ENCODE measurements at places on chromosomes 1 and 21. TPM values are rescaled to one million over a fixed set of nuclear protein-coding genes. Genes with fewer than 3 reads are reported as not detected.

DNA sequence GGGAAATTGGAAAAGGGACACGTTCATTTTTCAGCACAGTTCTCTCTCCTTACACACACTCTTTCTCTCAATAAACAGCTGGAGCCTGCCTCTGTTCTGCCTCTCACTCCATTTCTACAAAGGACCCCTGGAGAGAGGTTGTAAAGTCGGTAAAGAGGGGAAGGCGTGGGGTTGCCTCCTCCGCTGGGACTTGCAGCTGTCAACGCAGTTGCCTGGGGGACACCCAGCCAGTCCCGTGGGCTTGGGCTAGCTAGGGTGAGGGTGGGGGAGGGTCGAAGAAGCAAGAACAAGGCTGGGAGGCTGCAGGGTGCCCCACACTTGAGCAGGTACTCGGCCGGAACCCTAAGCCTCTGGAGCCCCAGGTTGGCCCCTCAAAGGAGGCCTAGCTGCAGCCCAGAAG lies 27.6 kb downstream of the C1orf216 start:
- DNase-seq = no peak

DNA sequence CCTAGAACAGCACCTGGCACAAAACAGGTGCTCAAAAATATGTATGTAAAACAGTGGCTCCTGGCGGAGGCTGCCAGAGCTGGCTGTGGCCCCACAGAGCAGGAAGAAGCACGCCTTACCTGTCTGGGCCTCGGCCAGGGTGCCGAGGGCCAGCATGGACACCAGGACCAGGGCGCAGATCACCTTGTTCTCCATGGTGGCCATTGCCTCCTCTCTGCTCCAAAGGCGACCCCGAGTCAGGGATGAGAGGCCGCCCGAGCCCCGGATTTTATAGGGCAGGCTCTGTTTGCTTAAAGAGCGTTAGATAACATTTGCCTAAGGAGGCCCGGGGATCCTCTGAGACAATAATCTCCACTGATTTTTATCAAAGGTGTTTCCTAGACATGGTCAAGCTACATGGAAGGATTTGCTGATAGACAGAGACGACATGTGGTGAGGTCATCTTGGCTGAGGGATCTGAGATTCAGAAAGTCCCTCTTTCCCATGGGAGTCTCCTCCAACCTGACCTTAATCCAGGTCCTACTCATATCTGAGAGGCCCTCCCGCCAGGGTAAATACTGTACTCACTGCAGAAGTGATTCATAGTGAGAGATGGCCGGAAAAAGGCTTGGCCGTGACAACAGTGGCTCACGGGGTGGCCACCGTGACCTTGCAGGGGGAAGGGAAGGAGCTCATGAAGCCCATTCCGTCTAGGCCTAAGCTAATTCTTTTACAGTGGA lies at the start of gene TFF1:
Gene TFF1, minus strand, starts transcription at position 244 of the 719 bp plus-strand sequence. Its CDS starts 40 bp downstream, at position 204.
- no peak for DNase-seq

GRCh38 chr1:36844917-36845316 lies 189.4 kb downstream of the GRIK3 start:
- DNase-seq = no peak

GRCh38 chr1:110196917-110197765 lies 13.0 kb upstream of the KCNC4 start:
- no peak for DNase-seq

DNA sequence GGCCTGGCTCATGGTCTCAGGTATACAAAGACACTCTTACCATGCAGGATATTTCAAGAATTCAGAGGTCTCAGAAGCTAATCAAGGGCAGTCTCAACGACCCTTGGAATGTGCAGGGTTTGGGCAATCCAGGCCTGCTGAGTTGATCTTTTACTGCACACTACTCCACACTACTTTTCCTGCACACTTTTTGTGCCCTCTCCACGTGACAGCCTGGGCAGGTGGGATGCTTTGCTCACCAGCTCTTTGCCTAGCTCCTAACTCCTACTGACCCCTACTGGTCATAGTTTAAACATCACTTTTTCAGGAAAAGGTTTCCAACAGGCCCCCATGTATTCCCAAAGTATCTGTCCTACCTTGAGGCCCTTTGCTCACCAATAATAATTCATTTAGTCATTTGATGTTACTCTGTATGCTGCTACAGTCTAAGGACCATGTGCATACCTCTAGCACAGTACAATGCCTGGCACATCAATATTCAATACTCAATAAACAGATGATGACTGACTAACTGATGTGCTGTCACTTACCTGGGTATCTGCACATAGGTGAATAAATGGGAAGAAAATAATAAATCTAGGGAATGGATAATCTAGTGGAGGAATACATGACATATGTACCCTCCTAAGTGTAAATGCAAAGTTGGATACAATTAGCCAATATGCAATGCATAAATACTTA lies 9.6 kb downstream of the DUSP23 start:
- no peak for DNase-seq

GRCh38 chr1:2962541-2962940 lies 58.7 kb upstream of the ACTRT2 start:
- DNase-seq = no peak

DNA sequence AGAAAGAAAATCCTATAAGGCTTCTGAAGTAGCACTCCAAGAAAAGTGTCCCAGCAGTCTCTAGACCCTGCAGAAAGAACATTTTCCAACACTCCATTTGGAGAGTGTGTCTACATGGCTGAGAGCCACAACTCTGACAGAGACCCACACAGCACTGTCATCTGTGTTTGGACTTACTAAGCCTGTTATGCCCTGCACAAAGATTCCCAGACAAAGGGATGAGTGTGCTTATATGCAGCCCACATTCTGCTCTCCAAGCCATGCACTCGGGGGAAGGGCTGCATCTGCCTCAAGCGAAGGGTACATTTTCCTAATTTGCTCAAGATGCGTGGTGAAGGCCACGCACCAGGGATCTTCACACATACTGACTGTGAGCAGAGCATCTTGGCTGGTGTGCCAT lies 24.4 kb upstream of the SLAMF6 start:
- DNase-seq = no peak

- peak; percentile 32 for DNase-seq
Measured at GRCh38 chr1:235972311-235972689, 92.6 kb downstream of the NID1 start.

GRCh38 chr1:201212056-201212455 lies 21.4 kb downstream of the IGFN1 start:
- no peak for DNase-seq

DNA sequence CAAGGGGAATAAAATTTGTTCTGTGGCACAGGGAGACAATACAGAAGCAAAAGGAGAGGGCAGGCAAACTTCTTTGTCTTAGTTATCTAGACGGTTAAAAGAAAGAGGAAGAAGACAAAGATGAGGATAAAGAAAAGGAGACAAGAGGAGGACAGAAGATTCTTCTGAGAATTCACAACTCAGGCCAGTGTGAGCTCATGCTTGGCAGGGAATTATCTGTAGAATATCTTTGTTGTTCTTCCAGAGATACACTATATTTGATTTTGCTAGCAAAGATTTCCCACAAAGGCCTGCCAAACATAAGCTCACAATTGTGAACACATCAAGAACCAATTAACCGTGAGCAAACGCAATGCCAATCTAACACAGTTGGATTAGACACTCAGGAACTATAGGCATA lies 21.4 kb downstream of the SLC16A1 start:
- DNase-seq = no peak

DNA sequence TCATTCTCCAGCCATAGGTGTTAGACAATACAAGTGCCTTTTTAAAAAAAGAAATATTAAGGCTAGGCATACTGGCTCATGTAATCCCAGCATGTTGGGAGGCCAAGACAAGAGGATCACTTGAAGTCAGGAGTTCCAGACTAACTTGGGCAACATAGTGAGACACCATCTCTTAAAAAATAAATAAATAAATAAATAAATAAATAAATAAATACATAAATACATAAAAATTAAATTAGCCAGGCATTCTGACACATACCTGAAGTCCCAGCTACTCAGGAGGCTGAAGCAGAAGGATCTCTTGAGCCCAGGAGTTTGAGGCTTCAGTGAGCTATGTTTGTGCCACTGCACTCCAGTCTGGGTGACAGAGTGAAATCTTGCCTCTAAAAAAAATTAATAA lies 85.8 kb upstream of the ATP1B1 start:
- no peak for DNase-seq

- peak; percentile 65 for DNase-seq
Measured at GRCh38 chr1:183622884-183623785, 12.4 kb downstream of the ARPC5 start.

GRCh38 chr1:118986555-118987467 lies 1.3 kb downstream of the TBX15 start:
- peak; percentile 69 for DNase-seq

GRCh38 chr1:56958526-56958925 lies 7.3 kb downstream of the C8B start:
- no peak for DNase-seq

DNA sequence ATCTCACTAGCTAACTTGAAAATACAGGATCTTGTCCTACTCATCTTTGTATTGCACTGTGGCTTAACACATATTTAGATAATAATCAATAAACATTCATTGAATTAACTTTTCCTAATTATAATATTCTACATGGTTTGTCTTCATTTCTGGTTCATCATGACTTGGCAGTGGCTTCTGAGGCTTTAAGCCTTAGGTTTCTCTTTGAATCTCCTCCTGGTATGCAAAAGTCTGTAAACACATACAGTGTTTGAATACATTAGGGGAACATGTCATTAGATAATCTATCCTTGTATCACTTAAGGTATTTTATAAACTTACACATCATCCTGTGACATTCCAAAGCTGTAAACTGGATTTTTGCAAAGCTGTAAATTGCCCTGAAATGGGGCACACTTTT lies 20.6 kb downstream of the CTSK start:
- no peak for DNase-seq

- no peak for DNase-seq
Measured at GRCh38 chr1:239389703-239390102, 3.3 kb downstream of the CHRM3 start.

- peak; percentile 29 for DNase-seq
Measured at GRCh38 chr1:153386500-153386901, 4.4 kb downstream of the S100A8 start.

GRCh38 chr1:30525971-30526651 lies 197.3 kb downstream of the MATN1 start:
- DNase-seq = peak; percentile 11

DNA sequence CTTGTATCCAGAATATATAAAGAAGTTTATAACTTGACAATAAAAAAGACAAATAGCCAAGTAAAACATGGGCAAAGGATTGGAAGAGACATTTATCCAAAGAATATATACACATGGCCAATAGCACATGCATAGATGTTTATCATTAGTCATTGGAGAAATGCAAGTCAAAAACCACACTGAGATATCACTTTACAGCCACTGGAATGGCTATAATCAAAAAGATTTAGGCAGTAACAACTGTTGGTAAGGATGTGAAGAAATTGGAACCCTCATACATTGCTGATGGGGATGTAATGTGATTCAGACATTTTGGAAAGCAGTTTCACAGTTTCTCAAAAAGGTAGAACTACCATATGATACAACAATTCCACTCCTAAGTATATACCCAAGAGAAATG lies 51.1 kb downstream of the SLC44A5 start:
- DNase-seq = no peak

GRCh38 chr1:67684526-67685066 lies 405 bp upstream of the GADD45A start:
- peak; percentile 33 for DNase-seq

DNA sequence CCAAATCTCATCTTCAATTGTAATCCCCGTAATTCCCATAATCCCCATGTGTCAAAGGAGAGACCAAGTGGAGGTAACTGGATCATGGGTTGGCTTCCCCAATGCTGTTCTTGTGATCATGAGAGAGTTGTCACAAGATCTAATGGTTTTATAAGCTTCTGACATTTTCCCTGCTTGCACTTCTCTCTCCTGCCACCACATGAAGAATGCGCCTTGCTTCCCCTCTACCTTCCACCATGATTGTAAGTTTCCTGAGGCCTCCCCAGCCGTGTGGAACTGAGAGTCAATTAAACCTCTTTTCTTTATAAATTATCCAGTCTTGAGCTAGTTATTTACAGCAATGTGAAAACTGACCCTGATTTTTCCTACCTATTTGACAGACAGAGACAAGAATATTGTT lies 162.5 kb upstream of the SYT6 start:
- DNase-seq = no peak

DNA sequence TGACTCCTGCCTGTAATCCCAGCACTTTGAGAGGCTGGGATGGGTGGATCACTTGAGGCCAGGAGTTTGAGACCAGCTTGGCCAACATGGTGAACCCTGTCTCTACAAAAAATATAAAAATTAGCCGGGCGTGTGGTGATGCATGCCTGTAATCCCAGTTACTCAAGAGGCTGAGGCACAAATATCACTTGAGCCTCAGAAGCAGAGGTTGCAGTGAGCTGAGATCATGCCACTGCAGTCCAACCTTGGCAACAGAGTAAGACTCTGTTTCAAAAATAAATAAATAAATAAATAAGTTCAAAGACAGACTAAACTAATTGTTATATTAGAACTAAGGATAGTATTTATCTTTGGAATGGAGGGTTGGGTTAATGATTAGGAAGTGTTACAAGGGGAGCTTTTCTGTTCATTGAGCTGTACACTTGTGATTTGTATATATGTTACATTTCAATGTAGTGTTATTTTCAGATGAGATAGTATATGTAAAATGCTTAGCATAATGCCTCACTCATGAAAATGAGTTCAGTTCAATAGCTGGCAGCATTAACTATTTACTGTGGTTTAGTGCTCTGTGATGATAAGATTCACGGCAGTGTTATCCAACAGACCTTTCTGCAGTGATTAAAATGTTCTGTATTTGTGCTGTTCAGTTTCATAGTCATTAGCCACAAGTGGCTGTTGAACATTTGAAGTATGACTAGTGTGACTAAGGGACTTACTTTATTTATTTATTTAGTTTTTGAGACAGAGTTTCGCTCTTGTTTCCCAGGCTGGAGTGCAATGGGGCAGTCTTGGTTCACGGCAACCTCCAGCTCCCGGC lies 47.7 kb downstream of the OSBPL9 start:
- DNase-seq = no peak

- peak; percentile 32 for DNase-seq
Measured at GRCh38 chr1:245154429-245155271, at the start of gene KIF26B. Gene KIF26B (plus strand): TSS chr1:245154985. CDS start chr1:245155425, 440 bp downstream.

DNA sequence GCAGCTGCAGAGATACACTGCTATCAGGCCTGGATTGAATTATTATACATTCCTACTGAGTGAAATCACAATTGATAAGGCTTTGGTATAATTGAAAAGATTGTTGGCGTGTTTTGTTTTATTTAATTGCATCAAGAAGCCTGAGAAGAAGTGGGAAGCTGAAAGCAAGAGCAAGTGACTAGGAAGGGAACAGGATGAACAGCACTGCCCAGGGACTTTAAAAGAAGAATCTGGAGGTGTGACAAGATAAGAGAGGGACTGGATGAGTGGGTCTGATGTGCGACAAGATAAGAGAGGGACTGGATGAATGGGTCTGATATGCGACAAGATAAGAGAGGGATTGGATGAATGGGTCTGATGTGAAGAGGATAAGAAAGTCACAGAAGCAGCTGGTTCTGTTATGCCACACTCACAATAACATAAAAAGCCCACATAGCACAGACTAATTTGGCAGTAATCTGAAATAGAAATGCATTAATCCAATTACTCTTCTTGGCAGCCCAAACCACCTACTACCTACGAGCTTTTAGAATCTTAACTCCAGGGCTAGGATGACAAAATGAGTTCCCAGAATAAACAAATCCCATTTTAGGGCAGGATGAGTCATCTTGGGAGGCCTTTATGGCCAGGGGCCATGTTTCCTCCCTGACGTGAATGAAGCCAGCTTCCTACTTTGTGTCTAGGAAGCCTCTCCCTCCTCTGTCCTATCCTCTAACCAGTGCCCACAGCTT lies 129.7 kb downstream of the DUSP10 start:
- peak; percentile 56 for DNase-seq

ZMYM1 gene
- polyA plus RNA-seq = 9.8 TPM

UBE2U gene
- not detected for polyA plus RNA-seq

KRTAP13-3 gene
- polyA plus RNA-seq = not detected

PLPPR5 gene
- polyA plus RNA-seq = 1.7 TPM

RAVER2 gene
- polyA plus RNA-seq = 19.6 TPM

RIPPLY3 gene
- polyA plus RNA-seq = 0.17 TPM
